Neural crest cell (in vitro differentiated cells): ENCODE measurements at places on chromosomes 4 and X.

DNA sequence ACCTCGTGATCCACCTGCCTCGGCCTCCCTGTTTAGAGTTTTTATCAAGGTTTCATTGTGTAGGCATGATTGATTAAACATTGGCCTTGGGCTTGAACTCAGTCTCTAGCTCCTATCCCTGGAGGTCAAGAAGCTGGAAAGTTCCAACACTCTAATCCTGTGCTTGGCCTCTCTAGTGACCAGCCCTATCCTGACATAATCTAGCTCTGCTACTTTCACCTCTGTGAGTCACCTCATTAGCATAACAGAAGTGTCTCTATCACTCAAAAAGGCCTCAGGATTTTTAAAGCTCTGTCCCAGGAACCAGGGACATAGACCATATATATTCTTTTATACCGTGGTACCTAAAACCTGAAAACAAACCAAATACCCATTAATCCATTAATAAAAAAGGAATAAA is 377.5 kb downstream of the CENPC start:
- H3K36me3 ChIP-seq, result no peaks in the 10 kb centered on the region
- DNase-seq, result no peak
- H3K4me3 ChIP-seq, result no peak overlapping the region
- H3K27me3 ChIP-seq, result no peaks in the 10 kb centered on the region

GRCh38 chr4:86926435-86927086 is 8.2 kb upstream of the AFF1 start:
- no peak overlapping the region for H3K4me3 ChIP-seq
- H3K36me3 ChIP-seq, result no peaks in the 10 kb centered on the region
- peaks cover 5% of the 10 kb centered on the region for H3K27me3 ChIP-seq
- no peak overlapping the region for H3K27ac ChIP-seq
- H3K4me1 ChIP-seq, result peaks cover 4% of the 10 kb centered on the region

DNA sequence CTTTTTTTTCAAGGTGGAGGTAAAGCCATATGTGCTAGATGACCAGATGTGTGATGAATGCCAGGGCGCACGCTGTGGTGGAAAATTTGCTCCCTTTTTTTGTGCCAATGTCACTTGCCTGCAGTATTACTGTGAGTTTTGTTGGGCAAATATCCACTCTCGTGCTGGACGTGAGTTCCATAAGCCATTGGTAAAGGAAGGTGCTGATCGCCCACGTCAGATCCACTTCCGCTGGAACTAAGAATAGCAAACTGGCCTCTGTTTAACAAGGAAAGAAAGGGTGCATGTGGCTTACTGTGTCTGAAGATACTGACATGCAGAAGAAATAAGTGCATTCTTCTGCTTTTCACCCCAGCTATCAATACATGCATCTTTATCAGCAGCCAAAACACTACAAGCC is 63.9 kb downstream of the CPEB2 start:
- H3K4me1 ChIP-seq, result peaks cover 5% of the 10 kb centered on the region
- H3K27me3 ChIP-seq, result no peaks in the 10 kb centered on the region
- no peaks in the 10 kb centered on the region for H3K36me3 ChIP-seq
- H3K27ac ChIP-seq, result no peak overlapping the region

DNA sequence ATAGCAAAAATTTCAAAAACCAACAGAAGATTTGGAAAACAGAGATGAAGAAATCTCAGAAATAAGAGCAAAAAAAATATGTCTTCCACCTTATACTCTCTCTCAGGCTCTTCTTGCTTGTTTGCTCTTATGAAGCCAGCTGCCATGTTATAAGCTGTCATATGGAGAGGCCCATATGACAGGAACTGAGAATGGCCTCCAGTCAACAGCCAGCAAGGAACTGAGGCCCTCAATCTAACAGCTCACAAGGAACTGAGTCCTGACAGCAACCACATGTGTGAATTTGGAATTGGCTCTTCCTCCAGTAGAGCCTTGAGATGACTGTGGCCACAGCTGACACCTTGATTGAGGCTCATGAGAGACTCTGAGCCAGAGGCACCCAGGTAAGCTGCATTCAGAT is 51.3 kb upstream of the MAOA start:
- no peaks in the 10 kb centered on the region for H3K27me3 ChIP-seq
- peaks cover 7% of the 10 kb centered on the region for H3K36me3 ChIP-seq
- no peaks in the 10 kb centered on the region for H3K4me1 ChIP-seq
- no peak for DNase-seq
- H3K4me3 ChIP-seq, result no peak overlapping the region

GRCh38 chr4:133014473-133015135 is 134.5 kb upstream of the PCDH10 start:
- H3K27me3 ChIP-seq, result no peaks in the 10 kb centered on the region
- no peak overlapping the region for H3K4me3 ChIP-seq
- no peak overlapping the region for H3K27ac ChIP-seq
- peaks cover under 1% of the 10 kb centered on the region for H3K36me3 ChIP-seq

GRCh38 chrX:154020536-154021115 is 924 bp upstream of the IRAK1 start:
- peaks cover 2% of the 10 kb centered on the region for H3K27me3 ChIP-seq
- H3K4me3 ChIP-seq, result peak overlapping the region; percentile 82
- peak overlapping the region; percentile 95 for H3K27ac ChIP-seq
- H3K36me3 ChIP-seq, result peaks cover 4% of the 10 kb centered on the region

GRCh38 chr4:22416403-22416802 is 99.5 kb downstream of the ADGRA3 start:
- H3K4me3 ChIP-seq, result no peak overlapping the region
- no peak overlapping the region for H3K27ac ChIP-seq
- peaks cover 21% of the 10 kb centered on the region for H3K36me3 ChIP-seq
- H3K27me3 ChIP-seq, result no peaks in the 10 kb centered on the region
- no peaks in the 10 kb centered on the region for H3K4me1 ChIP-seq

DNA sequence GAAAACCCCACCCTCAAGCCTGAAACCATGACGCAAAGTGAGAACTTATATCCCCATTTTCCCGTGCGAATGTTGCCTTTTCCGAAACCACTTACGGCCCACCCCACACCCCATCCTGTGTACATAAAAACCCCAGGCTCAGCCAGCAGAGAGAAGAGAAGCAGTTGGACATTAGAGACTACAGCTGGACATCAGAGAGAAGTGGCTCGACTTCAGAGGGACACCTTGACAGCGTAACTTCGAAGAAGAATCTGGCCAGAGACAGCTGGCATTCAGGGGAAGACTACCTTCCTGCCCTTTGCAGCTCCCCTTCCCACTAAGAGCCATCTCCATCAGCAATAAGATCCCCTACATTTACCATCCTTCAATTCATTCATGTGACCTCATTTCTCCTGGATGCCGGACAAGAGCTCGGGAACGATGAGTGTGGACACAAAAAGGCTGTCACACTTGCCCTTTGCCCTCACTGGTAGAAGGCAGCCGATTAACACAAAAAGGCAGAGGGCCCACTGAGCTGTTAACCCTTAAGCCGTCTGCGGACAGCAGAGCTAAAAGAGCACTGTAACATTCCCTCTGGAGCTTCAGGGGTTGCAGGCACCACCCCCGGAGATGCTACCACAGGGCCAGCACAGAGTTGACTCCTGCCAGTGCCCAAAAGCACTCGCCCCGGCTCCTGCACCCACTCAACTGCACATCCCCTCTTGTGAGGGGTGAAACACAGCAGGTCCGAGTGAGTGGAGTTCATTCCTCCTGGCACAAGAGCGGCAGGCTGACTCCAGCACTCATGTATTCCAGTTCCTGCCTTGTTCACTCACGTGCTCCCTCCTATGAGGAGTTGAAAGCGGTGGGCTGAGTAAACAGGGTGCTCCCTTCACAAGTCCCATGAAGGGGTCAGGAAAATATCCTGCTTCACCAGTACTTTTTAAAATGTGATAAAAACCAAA is 7.5 kb downstream of the CHM start:
- peak overlapping the region; percentile 66 for H3K27ac ChIP-seq
- peak overlapping the region; percentile 31 for H3K4me3 ChIP-seq
- H3K4me1 ChIP-seq, result peaks cover 42% of the 10 kb centered on the region
- no peaks in the 10 kb centered on the region for H3K27me3 ChIP-seq
- peaks cover 4% of the 10 kb centered on the region for H3K36me3 ChIP-seq

GRCh38 chr4:186587416-186588018 is 32.1 kb upstream of the MTNR1A start:
- no peaks in the 10 kb centered on the region for H3K27me3 ChIP-seq
- H3K4me1 ChIP-seq, result peaks cover 17% of the 10 kb centered on the region
- peaks cover 21% of the 10 kb centered on the region for H3K36me3 ChIP-seq
- peak; percentile 73 for DNase-seq
- H3K27ac ChIP-seq, result no peak overlapping the region

DNA sequence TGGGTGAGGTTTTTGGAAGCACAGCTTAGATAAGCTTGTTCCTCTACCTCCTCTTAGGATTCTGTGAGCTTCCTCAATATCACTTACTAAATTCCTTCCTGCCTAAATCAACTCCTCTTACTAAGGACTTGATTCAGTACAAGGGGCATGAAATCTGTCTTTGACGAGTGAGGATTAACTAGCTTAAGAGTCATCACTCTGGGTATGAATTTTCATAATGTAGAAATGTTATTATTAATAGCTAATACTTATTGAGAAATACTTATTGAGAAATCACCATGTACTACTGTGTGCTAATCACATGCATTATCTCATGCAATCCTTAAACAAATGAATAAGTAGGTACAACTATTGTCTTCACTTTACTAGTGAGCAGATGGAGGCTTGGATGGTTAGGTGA is 28.6 kb downstream of the TRPC3 start:
- no peak overlapping the region for H3K27ac ChIP-seq
- no peaks in the 10 kb centered on the region for H3K4me1 ChIP-seq
- no peak overlapping the region for H3K4me3 ChIP-seq
- no peaks in the 10 kb centered on the region for H3K27me3 ChIP-seq
- DNase-seq, result no peak

DNA sequence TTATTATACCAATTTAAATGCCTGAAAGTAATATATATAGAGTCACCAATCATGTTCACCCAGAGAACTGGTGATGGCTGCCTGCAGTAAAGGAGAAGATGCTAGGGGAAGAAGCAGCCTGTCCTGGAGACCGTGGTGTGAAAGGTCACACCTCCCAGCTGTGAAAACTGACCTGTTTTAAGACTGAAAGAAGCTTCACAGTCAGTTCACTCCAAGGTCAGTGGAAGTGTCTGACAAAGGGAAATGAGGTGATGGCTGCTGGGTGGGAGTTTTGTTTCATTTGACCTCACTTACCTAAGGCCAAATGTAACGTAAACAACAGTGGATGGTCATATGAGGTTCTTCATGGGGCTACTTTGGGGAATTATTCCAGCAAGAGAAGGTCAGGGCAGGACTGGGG is 352.1 kb upstream of the GATB start:
- H3K27me3 ChIP-seq, result peaks cover 5% of the 10 kb centered on the region
- H3K27ac ChIP-seq, result no peak overlapping the region
- peaks cover 9% of the 10 kb centered on the region for H3K4me1 ChIP-seq
- H3K36me3 ChIP-seq, result no peaks in the 10 kb centered on the region
- H3K4me3 ChIP-seq, result no peak overlapping the region
- DNase-seq, result no peak

DNA sequence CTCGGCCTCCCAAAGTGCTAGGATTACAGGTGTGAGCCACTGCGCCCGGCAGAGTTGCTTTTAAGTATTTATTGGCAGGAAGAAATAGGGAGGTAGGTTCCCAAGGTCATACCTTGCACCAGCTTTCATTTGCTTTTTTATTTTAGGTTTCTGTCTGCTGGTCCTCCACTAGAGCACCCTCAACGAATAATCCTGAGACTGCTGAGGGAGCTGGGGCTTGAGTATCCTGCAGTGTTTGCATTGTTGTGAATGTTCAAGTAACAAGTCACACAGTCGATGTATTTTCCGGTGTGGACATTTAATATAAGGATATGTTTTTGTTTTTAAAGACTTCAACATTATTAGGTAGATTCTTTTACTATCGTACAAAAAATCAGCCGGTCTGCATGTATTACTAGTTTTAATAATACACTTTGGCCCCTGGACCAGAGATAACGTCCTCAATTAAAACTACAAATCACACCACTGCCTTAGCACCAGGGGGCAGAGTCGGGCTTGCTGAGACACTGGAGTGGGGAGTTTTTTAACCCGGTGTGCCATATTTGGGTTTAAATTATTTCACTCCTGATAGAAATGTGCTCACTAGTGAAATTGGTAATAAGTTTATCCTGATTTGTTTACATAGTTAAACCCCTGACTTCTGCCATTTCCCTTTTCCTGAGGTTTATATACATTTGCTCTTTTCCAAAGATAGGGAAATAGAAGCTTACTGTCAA is 11.6 kb downstream of the SMIM20 start:
- H3K36me3 ChIP-seq, result peaks cover 7% of the 10 kb centered on the region
- no peaks in the 10 kb centered on the region for H3K27me3 ChIP-seq
- no peak overlapping the region for H3K4me3 ChIP-seq

DNA sequence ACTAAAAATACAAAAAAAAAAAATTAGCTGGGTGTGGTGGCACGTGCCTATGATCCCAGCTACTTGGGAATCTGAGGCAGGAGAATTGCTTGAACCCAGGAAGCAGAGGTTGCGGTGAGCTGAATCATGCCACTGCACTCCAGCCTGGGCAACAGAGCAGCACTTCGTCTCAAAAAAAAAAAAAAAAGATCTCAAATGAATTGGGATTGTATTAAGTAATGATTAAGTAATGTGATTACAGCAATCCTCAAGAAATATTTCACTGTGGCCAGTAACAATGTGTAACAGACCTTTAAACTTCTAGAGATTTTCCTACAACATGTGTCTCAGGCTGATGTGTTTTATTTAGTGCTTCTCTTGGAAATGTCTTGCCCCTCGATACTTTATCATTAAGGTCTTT is 46.8 kb downstream of the PKD2 start:
- no peak overlapping the region for H3K4me3 ChIP-seq
- H3K27ac ChIP-seq, result no peak overlapping the region
- H3K27me3 ChIP-seq, result no peaks in the 10 kb centered on the region

GRCh38 chr4:168724686-168725411 is 228.0 kb downstream of the PALLD start:
- H3K4me3 ChIP-seq, result no peak overlapping the region
- peaks cover 33% of the 10 kb centered on the region for H3K36me3 ChIP-seq

- peaks cover 29% of the 10 kb centered on the region for H3K4me1 ChIP-seq
- no peak for DNase-seq
- no peak overlapping the region for H3K27ac ChIP-seq
- no peak overlapping the region for H3K4me3 ChIP-seq
- no peaks in the 10 kb centered on the region for H3K27me3 ChIP-seq
These were observed 353.4 kb downstream of the SPRY1 start for GRCh38 chr4:123750044-123750443.

- H3K27me3 ChIP-seq, result no peaks in the 10 kb centered on the region
- no peak for DNase-seq
- H3K4me3 ChIP-seq, result no peak overlapping the region
- peaks cover 9% of the 10 kb centered on the region for H3K36me3 ChIP-seq
These were observed 31.0 kb downstream of the KDM6A start for GRCh38 chrX:44903830-44904530.

- H3K27me3 ChIP-seq, result no peaks in the 10 kb centered on the region
- no peak overlapping the region for H3K4me3 ChIP-seq
- H3K36me3 ChIP-seq, result no peaks in the 10 kb centered on the region
- H3K4me1 ChIP-seq, result no peaks in the 10 kb centered on the region
These were observed 657.2 kb upstream of the DIAPH2 start for GRCh38 chrX:96027407-96027806.

GRCh38 chr4:71186566-71187403 is 152.0 kb upstream of the SLC4A4 start:
- H3K27ac ChIP-seq, result no peak overlapping the region
- DNase-seq, result peak; percentile 49
- H3K4me3 ChIP-seq, result peak overlapping the region; percentile 95

DNA sequence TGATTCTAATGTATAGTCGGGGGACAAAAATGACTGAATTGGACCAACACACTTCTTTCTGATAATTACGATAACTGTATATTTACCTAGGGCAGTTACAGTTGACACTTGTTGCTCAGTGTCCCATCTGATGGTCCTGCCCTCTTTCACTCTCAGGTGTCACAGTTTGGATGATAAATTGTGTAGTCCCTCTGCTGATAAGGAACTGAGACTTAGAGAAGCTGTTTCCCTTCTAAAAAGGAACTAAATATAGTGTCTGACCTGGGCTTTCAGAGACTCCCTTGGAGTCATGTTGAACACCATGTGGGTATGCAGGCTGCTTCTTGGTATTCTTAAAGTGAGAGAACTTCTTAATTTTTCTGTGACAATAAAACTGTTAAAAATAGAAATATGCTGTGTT is 23.7 kb upstream of the PNPLA4 start:
- no peak overlapping the region for H3K27ac ChIP-seq
- DNase-seq, result no peak
